ENCODE measurements at places on chromosomes 3 and 15. TPM values are rescaled to one million over a fixed set of nuclear protein-coding genes. Genes with fewer than 3 reads are reported as not detected.

CP gene
- 1.7 TPM for total RNA-seq

AP3B2 gene
- total RNA-seq: 52.9 TPM

DNA sequence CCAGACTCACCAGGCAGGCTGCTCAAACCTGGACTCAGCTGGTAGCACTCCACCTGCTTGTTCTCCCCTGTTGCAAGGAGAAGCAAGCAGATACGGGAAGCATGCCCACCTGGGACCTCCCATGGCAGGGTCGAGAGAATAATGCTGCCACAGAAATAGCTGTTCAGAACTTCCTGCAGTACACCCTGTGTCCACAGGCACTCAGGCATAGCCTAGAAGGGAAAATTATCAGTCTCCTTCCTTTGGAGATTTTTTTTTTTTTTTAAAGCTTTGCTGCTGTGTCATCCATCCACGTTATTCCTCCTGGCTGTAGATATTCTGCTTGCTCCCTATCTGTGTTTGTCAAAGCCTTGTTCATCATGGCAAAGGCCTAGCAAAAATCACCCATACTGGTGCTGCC lies 32.7 kb upstream of the RPS17 start:
- DNase-seq: no peak

DNA sequence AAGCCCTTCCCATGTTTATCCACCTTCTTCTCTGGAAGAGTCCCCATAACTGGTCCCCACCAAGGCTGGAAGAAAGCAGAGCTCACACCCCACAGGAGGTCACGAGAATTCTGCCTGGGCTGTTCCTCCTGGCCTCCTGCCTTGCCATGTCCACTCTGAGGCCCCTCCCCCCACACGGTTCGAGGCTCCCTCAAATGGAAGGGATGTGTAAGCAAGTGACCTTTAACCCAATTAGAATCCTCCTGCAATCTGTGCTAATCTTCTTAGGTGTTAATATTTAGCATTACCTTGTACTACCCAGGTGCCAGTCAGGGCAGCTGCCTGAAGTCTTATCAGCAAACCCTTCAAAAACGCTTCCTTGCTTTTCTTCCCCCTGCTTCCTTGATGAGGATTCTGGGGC lies 32.4 kb upstream of the DYNC1LI1 start:
- DNase-seq: no peak

DNA sequence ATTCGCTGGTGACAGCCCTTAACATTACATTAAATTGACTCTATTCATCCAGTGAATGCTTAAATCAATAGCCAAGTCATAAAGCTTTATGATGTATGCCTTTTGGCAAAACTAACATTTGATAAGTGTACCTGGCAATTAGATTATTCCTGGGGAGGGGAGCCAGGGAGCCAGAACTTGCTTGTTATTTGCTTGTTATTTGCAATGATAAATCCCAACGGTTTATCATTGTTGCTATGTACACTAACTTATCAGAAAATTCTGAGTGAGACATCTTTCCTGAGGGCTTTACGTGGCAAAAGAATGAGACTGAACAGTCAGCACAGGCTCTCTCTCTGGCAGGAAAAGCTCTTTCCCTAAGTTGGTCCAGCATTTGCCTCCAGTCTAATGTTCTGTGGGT lies 35.8 kb upstream of the FBN1 start:
- no peak for DNase-seq

Data from occipital lobe (tissue), 3 donors.